ENCODE measurements at places on chromosomes 1 and 21.

DNA sequence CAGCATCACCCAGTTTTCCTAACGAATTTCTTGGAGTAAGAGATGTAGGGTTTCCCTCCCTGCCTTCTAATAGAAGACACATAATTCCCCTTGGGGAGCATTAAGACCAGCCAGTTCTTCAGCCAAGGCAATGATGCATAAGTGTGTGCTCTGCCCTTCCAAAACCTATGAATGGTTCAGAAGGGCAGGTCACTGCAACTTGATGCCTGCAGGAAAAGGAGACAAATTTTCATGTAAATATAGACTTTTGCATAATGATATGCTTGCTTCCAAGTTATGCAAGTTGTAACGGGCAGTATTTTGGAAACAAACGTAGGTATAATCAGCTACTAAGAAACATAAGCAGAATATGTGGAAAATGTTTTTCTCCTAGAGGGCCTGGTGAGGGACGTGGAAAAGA lies 31.6 kb downstream of the PTGS2 start:
- no peak for DNase-seq

- DNase-seq: peak; percentile 41
These were observed 708 bp downstream of the PRDM2 start for GRCh38 chr1:13700521-13701270.

DNA sequence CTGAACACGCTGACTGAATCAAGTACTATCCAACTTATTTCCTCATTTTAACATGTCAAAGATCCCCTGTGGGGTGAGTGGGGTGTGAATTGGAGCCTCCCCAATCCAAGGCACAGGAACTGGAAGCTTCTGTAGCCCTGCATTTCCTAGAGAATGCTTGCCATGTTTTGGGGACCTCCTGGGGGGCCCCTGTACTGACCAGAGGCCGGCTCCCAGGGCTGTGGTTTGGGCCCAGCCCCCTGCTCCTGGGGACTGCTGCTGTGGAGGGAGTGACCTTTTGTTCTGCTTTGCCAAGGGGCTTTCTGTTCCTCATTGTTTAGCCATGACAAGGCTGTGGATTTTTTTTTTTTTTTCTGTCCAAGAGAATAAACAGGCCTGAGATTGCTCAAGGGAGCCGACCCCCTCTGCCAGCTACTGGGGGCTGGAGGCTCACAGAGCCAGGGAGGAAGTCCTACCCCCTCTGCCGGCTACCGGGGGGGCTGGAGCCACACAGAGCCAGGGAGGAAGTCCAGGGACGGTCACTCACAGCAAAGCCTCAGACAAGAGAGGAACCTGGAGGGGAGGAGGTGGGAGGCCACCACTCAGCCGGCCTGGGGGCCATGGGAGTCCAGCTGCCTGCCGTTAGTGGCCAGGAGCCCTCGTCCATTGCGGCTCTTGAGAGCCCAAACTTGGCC lies 17.4 kb downstream of the TNFRSF1B start:
- DNase-seq: peak; percentile 98

DNA sequence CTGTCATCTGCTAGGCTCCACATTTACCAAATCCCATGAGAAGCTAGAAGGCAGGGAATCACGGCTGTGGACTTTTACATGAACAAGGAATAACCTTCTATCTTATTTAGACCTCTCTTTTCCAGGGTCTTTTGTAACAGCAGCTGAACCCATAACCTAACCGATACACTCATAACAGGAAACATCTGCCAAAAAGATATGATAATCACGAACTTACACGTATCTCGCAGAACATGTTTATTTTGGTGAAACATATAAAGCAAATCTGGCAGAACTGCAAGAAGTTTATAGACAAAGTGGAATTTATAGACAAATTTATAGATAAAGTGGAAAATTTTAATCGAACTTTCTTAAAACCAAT lies 20.4 kb downstream of the TINAGL1 start:
- DNase-seq: no peak

GRCh38 chr1:51274676-51275075 lies 38.6 kb downstream of the RNF11 start:
- DNase-seq: no peak

GRCh38 chr1:167488786-167489185 lies 29.5 kb downstream of the CD247 start:
- no peak for DNase-seq

DNA sequence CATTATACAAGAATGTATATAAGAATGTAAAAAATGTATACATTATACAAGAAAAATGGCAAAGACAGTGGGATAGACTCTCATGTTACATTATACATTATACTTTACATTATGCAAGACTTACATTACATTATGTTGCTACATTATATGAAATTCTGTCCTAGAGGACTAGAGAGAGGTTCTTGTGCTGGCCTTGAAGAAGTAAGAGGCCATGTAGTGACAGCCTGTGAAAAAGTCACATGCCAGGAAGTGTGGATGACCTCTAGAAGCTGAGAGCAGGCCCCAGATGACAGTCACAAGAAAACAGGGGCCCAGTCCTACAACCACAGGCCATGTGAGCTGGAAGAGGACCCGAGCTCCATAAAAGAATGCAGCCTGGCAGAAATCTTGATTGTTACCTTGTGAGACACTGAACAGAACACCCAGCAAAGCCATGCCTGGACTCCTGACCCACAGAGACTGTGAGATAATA lies 30.5 kb upstream of the AHCYL1 start:
- no peak for DNase-seq

DNA sequence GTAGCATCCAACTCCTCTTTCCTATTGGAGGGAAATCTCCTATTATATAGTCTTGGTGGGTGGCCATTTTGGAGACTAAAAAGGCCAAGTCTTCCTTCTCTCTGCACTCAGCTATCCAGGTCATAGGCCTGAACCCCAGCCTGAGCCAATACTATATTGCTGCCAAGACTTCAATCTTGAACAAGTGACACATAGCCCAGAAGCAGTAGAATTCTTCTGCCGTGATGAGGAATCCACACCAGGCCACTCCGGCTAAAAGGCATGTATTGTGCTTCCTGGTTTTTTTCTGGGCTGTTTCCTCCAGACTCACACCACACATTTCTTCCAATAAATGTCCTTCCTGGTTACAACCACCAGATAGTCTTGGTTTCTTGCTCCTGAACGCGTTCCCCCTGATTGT lies 43.0 kb downstream of the ATF3 start:
- DNase-seq: no peak

DNA sequence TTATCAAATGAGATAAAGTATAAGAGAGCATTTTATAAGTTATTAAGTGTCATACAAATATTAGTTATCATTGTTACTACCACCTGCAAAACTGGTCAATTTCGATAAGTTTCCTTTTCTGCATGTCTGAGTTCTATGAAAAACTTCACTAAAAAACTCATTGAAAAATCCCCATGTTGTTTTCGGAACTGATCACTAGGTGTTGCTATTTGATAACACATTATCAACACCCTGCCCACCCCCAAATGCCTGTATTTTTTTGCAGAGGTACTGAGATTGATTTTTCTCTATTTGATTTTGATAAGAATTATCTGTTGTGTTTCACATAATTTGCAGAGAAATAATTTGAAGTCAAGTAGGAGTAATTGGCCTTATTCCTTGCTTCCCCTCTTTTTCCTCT lies 22.1 kb upstream of the DISP1 start:
- no peak for DNase-seq

GRCh38 chr1:113217447-113218208 lies 144.6 kb downstream of the LRIG2 start:
- DNase-seq: no peak

- DNase-seq: peak; percentile 96
These were observed 241.8 kb upstream of the IRF2BP2 start for GRCh38 chr1:234851450-234852438.

DNA sequence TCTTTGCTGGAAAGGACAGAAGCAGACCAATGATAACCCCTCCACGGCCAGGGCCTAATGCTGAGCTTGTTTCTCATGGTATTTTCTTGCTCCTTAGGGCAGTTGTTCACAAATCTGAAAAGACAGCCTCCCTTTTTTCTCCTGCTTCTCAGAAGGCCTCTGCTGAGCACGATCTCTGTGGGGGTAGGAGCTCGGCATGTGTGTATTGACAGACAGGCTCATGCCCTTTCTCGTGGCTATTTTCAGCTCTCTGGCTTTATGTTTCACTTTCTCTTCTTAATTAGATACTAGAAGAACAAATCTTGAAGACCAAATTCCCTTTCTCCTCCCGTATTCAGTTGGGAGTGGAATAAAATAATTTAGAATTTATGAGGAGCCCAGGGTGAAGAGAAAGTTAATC lies 768 bp upstream of the RIIAD1 start:
- no peak for DNase-seq

- DNase-seq: no peak
These were observed 18.9 kb downstream of the GPR137B start for GRCh38 chr1:236161230-236161629.

GRCh38 chr1:113904293-113904673 lies 316 bp downstream of the AP4B1 start:
- peak; percentile 72 for DNase-seq

DNA sequence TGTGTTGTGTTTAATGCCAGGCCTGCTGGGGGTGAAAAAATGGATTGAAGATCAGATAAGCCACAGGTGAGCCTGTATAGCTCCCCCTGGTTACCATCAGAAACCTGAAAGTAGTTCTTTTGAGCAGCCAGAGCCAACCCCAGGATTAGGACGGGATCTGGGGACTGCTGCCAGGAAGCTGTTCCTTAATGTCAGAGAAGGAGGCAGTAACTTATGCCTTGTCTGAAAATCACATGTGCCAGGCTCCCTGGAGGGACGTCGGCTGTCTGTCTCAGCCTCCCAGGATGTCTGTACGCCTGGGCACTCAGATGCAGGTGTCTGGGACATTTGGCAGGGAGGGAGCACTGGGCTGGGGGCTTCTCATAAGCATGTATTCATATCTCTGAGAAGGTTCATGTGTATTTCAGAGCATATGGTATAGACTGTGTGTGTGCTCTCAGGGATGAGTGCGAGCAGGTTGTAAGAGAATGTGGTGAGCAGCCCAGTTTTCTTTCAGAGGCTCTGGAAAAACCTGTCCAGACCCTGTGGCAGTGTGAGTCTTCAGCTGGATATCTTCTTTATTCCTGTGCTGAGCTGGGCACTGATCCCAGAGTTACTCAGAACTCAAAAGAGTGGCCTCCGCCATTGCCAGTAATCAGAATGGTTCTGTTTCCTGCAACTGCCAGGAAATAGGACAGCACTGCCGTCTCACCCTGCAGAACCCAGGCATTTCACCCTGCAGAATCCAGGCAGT lies 2.8 kb downstream of the FAM43B start:
- no peak for DNase-seq

DNA sequence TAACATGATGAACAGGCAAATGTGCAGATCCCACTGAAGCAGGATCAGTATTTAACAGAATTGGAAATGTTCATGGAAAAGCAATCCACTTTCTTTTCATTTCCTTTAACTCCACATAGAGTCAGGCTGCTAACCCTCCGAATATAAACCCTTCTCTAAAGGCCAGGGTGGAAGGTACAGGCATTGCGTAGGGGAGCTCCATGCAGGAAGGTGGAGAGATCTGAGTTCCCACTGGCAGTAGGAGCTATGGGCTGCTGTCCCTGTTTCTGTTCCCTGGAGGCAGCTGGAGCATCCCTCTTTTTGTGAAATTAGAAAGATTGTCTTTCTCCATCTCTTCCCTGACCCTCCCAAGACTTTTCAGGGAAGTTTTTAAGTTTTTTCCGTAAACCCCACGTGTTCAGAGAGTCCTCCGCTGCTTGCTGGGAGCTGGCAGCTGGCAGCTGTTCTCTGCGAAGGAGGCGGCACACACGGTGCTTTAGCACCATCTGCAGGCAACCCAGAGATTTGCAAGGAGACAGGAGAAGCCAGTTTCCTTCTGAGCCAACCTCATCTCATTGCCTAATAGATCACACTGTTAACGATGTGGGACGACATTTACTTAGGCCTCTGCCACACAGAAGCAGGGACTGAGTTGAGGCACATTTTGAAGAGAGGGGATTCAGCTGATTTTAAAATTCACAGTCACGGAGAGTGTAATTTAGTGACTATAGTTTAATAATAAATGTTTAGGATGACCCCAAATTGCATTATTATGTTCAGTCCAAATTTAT lies 55.4 kb upstream of the HOOK1 start:
- peak; percentile 73 for DNase-seq

DNA sequence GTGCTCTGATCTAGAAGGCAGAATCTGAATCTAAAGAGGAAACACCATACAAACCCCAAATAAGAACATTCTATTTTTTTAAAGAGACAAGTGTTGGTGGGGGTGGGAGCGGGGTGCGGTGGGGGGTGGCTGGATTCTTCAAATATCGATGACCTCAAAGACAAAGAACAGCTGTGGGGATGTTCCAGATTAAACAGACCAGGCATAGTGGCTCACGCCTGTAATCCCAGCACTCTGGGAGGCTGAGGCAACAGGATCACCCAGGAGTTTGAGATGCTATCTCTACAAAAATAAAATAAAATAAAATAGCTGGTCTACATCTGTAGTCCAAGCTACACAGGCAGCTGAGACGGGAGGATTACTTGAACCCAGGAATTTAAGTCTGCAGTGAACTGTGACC lies 5.0 kb downstream of the ATP1A4 start:
- no peak for DNase-seq

DNA sequence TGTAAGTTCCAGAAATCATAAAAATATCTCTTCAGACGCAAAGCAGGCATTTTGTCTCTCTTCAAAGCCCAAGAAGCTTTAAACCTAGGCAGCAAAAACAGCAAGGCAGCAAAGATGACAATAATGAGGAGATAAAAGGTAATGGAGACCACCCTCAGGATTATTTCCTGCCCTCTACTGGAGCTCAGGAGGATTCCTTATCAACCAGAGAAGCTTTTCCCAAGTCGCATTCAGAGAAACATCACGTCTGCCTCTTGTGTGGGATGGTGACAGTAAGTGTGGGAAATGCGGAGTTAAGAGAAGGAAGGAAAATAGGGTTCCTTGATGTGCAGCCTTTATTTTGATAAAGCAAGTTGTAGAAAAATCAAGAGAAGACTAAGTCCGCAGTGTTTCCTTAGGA lies 365.8 kb downstream of the RGS7 start:
- no peak for DNase-seq

- no peak for DNase-seq
These were observed 16.1 kb upstream of the FCAMR start for GRCh38 chr1:206986402-206986801.

- no peak for DNase-seq
These were observed 67.2 kb upstream of the SCAF4 start for GRCh38 chr21:31798842-31799704.

DNA sequence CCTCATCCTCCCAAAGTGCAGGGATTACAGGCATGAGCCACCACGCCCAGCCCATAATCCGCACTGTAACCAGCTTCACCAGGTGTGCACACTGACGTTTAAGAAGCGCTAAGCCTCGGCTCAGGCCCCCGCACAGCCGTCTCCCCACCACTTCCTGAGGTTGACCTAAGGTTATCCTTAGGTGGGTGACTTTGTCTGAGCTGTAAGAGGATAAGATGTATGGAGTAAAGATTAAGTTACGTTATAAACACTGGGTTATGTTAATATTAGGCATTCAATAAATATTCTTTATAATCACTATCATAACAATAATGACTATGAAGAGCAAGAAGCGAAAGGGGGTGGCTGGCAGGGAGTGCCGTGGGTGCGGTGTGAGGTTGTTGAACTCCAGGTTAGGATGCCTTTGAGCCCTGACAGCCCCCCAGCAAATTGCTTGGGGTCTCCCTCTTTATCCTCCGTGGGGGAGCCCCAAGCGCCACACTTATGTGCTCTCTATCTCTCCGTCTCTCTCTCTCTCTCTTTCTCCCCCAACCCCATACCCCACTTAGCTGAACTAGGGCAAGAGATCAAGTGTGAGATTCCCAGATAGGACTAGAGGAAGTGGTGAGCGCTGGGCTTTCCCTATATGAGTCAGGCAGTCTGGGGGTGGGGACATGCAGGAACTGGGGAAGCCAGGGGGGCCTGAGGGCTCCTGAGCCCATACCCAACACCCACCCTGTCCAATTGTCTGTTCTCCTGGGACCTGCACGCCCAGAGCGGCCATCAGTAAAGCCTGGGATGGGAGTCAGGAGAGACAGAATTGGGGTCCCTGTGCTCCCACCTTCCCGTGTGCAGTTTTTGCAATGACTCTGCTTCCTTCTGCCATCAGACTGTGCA lies 7.6 kb downstream of the EFHD2 start:
- DNase-seq: peak; percentile 87

Measured in CD14-positive monocyte (primary cell).